Ammon's horn (tissue), 1 donor: ENCODE measurements at places on chromosomes 12 and 14.

GRCh38 chr12:34526946-34527345, 504.6 kb downstream of the ALG10 start:
- DNase-seq: no peak

GRCh38 chr14:102777711-102778337, 575 bp downstream of the TRAF3 start:
- no peak for DNase-seq

GRCh38 chr14:103216399-103216798, 93.1 kb downstream of the TNFAIP2 start:
- no peak for DNase-seq

DNA sequence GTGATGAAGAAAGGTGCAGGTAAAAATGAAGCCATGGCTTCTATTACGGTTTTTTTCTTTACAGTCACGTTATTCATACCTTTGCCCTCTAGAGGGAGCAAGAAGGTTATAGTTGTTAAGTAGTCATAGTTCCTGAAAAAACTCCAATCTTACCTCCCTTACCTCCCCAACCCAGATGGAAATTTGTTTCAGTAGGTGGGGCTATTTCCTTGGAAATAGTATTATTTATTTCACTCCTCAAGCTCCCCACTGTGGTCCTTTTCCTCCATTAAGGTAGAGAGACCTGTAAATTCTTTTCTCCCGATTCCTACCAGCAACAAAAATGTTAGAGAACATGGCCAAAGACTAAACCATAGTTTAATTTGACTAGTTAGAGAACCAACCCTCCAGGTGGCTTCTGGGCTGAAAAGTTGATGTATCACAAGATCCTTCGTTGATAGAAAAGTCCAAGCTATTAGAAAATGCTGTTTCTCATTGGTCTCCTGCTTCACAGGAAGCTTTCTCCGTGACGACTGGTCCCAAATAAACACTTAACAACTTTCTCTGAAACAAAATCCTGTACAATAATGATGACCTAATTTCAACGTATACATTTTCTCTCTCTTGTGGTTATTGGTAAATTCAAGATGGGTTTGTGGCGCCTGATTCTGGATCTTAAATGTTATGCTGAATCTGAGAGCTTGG, 43.5 kb downstream of the TMX1 start:
- peak; percentile 77 for DNase-seq

DNA sequence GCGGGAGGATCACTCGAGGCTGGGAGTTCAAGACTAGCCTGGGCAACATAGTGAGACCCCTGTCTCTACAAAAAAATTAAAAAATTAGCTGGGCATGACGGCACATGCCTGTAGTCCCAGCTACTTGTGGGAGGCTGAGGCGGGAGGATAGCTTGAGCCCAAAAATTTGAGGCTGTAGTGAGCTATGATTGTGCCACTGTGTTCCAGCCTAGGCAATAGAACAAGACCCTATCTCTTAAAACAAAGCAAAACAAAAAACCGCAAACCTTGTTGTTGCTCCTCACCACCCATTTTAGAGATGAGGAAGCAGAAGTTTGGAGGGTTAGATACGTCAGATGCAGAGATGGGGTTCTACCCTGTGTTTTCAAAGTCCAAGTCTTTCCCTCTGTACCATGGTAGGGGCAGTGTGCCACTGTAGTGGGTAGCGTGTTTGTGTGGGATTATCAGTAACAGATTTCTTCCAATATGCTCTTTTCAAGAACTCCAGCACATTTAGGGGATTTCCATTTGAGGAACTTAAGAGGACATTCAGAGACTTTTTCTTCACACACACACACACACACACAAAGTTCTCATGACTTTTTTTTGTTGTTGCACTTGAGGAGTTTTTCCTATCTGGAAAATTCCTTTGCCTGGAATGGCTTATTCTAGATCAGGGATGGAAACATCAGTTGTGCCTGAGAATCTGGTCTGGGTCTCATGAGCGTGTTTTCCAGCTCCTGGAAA, 186.5 kb downstream of the CHST11 start:
- DNase-seq: no peak

- no peak for DNase-seq
These were observed 13.6 kb downstream of the ABCD2 start for GRCh38 chr12:39605996-39606395.

DNA sequence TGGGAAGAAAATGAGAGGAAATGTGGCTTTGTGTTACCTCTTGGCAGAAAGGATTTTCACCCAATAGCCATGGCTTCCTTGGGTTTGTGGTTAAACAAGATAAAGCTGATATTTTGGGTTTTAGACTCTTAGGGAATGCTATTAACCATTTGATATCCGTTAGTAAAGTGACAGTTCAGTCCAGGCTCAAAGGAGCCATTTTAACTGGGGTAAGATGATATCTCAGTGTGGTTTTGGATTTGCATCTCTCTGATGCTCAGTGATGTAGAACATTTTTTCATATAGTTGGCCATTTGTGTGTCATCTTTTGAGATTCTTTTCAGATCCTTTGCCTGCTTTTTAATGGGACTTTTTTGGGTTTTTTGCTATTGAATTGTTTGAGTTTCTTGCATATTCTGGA, 30.1 kb downstream of the IFT43 start:
- no peak for DNase-seq
